ENCODE measurements at places on chromosomes 7 and 10.

GRCh38 chr7:44194069-44194468, 4.8 kb upstream of the GCK start:
- no peak for DNase-seq

DNA sequence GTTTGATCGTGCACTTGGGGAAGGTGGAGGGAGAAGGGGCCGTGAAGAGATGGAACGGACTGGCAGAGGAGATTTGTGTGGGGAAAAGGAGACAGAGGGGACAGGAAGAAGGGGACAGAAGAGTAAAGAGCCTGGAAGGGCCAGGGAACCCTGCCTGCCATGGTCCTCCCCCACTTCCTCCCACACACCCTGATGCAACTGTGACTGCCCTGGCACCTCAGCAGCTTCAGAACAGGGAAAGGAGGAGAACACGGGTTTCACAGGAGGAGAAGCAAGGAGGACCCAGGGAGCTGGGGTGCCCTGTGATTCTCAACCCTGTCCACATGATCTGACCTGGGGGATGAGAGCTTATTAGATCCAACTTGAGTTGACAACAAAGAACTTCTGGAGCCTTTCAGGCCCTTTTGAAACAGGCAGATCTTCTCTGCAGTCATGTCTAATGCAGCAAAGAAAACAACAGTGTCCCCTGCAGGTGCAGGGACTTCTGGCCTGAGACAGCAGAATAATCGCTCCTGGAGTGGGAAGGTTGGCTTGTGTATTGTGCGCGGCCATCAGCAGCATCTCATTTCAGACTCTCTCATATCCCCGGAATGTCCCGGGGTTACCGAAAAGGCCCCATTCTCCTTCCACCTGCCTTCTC, 421.6 kb downstream of the PAXIP1 start:
- no peak for DNase-seq

DNA sequence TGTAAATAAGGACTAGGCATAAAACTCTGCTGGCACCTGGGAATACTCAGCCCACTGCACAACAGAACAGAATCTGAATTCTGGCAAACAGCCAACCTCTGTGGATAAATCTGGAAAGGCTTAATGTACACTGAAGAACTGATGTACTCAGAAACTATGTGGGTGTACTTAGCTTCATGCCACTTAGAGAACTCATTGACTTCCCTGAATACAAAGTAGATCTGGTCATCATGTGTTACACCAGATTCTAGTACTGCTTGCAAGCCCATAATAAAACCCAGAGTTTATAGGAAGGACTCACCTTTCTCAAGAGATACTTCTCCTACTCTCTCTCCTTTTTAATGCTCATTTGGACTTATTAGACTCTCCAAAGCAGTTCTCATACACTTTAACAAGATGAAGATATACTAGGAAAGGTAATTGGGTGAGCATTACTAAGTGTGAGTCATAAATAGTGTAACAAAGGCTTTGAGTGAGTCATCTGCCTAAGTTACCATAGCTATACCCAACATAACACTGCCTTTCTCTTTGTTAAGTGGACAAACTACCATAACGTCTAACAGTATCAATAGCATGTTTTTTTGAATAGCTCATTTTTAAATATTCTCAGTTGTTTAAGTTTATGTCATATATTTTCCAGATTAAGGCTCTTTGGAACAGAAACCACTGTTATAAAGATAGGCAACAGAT, 309.1 kb downstream of the MDFIC start:
- no peak for DNase-seq

DNA sequence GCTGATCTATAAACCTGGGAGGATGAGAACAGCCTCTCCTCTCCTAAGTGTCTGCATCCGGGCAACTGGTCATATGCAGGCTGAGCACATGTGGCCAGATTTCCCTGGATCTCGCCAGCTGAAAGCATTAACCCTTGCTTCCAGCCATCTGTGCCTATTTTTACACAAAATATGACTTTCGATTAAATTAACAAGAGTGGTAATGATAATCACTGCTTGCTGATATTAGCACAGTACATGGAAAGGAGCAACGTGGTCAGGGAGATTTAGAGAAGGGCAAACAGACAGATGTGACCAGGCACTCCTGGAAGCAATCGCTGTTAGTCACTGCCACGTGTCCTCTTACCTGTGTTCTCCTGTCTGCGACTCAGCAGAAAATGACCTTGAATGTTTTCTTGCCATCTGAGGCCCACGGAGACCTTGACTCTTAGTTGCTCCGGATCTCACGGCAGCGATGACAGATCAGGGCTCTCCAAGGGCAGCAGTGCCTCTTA, 59.5 kb upstream of the NPTX2 start:
- DNase-seq, result no peak

- no peak for DNase-seq
Observed at GRCh38 chr7:127682140-127682539, 30.1 kb downstream of the SND1 start.

- DNase-seq, result no peak
Observed at GRCh38 chr10:21673668-21674067, 139.6 kb downstream of the MLLT10 start.

DNA sequence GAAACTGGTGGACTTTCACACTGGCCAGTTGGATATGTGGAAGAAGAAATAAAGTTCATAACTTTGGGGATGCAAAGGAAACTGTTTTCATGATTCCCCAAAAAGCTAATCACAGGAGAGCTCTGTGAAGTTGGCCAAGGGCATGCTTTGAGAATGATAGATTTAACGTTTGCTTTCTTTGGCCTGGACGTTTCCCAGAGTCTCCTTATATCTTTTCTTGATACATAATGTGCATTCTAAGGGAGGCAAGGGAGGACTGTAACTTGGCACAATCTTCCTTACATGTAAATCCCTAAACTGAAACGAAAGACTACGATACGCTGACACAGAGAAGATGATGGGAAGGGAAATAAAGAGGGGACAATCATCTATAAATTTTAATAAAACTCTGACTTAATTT, 176.5 kb upstream of the INHBA start:
- DNase-seq, result no peak

DNA sequence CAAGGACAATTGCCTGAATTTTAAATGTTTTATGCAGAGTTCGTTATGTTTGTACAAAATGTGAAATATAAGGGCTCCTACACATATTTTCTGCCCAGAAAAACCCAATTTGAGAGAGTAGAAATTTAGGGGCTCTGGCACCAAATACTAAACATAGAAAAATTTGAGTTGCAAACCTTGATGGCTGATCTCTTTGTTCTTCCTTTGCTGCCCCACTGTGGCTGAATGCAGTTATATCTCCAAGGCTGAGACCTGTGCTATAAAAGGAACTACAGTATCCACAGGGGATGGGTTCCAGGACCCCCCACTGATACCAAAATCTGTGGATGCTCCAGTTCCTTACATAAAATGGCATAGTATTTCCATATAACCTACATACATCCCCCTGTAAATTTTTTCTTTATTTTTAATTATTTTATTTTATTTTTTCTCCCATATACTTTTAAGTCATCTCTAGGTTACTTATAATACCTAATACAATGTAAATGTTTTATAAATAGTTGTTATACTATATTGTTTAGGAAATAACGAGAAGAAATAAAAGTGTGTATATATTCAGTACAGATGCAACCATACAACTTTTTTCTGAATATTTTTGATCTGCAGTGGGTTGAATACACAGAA, 22.5 kb downstream of the CFAP43 start:
- DNase-seq, result peak; percentile 57

- peak; percentile 64 for DNase-seq
Observed at GRCh38 chr7:129210256-129210988, 14.4 kb upstream of the AHCYL2 start.

DNA sequence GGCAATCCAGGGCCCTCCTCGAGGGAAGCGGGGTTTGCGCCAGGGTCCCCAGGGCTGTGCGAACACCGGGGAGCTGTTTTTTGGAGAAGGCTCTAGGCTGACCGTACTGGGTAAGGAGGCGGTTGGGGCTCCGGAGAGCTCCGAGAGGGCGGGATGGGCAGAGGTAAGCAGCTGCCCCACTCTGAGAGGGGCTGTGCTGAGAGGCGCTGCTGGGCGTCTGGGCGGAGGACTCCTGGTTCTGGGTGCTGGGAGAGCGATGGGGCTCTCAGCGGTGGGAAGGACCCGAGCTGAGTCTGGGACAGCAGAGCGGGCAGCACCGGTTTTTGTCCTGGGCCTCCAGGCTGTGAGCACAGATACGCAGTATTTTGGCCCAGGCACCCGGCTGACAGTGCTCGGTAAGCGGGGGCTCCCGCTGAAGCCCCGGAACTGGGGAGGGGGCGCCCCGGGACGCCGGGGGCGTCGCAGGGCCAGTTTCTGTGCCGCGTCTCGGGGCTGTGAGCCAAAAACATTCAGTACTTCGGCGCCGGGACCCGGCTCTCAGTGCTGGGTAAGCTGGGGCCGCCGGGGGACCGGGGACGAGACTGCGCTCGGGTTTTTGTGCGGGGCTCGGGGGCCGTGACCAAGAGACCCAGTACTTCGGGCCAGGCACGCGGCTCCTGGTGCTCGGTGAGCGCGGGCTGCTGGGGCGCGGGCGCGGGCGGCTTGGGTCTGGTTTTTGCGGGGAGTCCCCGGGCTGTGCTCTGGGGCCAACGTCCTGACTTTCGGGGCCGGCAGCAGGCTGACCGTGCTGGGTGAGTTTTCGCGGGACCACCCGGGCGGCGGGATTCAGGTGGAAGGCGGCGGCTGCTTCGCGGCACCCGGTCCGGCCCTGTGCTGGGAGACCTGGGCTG, 26.0 kb downstream of the PRSS2 start:
- DNase-seq, result no peak

- DNase-seq, result no peak
Observed at GRCh38 chr10:1673568-1674345, 63.6 kb downstream of the ADARB2 start.

DNA sequence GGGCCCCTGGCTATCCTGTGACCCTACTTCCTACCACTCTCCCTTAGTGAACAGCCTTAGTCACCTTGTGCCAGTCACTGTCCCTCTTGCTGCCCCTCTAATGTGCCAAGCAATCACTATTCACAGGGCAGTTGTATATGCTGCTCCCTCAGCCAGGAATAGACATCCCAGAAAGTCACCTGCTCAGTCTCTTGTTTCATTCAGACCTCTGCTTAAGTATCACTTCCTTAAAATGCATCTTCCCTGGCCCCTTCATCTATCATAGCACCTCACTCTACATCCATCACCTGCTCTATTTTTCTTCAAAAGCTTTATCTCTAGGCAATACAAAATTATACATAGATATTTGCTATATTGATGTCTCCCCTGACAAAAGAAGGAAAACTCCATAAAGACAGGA, 328.4 kb upstream of the NFE2L3 start:
- DNase-seq, result no peak

DNA sequence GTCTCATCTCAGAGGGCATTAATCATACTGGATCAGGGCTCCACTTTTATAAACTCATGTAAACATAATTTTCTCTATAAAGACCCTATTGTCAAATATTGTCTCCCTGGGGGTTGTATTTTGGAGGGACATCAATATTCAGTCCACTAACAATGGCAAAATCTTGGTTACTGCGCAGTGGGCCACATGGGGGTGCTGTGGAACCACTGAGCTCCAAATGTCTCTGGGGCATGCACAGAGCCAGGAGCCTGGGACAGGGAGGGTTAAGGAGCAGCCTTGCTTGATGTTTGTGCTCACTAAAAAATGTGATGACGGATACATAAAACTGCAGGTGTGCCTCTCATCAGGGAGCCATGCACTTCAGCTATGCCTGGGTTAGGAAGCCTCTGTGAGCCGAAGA, 62.1 kb upstream of the PRSS58 start:
- no peak for DNase-seq

GRCh38 chr10:20953120-20953519, 56.0 kb upstream of the NEBL start:
- DNase-seq, result no peak
